Activated T-helper 1 cell treated with anti-CD3 and anti-CD28 coated beads, Interleukin-12 subunit alpha, Interleukin-12 subunit beta, Interleukin-2, Interleukin-4 antibody, amounts not matched to agents 30 ng/mL and 10 ng/mL and 1 ng/mL, durations not matched to agents 14 hours and 24 hours and 36 hours (primary cell): ENCODE measurements at places on chromosomes 6 and 20.
A peak's percentile ranks its signal among the peaks of the same experiment; 100 is the strongest.

DNA sequence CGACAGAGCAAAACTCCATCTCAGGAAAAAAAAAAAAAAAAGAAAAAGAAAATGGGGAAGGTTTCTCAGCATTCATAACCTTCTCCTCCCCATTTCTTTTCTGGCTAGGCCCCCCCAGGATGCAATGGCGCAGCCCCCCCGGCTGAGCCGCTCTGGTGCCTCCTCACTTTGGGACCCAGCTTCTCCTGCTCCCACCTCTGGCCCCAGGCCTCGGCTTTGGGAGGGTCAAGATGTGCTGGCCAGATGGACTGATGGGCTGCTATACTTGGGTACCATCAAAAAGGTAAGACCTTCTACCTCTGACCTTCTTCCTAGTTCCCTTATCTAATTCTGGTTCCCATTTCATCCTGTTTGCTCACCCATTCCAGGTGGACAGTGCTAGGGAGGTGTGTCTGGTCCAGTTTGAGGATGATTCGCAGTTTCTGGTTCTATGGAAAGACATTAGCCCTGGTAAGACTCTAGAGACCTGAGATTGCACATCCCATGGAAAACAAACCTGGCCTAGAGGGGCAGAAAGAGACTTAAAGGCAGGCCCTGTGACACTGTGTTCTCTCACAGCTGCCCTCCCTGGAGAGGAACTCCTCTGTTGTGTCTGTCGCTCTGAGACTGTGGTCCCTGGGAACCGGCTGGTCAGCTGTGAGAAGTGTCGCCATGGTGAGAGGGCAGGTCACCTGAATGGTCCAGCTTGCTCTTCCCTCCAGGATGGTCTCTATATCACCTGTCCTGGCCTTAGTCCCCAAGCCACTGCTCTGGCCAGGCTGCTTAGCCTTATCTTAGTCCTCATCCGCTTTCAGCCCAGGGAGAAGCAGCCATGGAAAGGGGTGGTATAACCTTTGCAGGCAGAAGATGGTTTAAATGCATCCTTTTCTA lies 1.6 kb downstream of the PHF1 start:
- H3K4me3 ChIP-seq: peak overlapping the region; percentile 59
- H3K27ac ChIP-seq: peak overlapping the region; percentile 72
- no peak for DNase-seq
- H3K4me1 ChIP-seq: peaks cover 66% of the 10 kb centered on the region
- H3K27me3 ChIP-seq: no peaks in the 10 kb centered on the region

DNA sequence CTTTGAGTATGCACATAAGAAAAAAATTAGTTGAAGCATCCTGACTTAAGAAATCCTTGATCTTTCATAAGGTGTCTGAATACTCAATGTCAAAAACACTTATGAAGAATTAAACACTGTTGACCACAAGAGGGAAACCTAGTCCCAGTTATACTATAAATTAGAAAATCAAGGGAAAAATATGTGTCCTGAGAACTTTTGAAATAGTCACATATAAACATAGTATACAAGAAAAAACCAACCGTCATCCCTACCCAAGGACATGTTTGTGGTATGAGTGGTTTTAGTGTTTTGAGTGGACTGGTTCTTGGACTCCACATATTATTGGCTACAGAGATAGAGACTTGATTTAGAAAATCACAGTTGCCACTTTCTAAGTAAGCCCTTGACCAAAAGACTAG lies 7.6 kb upstream of the HLA-DRA start:
- H3K27me3 ChIP-seq: peaks cover 31% of the 10 kb centered on the region
- H3K4me3 ChIP-seq: no peak overlapping the region
- H3K36me3 ChIP-seq: no peaks in the 10 kb centered on the region

GRCh38 chr6:13579911-13580310 lies 5.5 kb downstream of the SIRT5 start:
- H3K4me1 ChIP-seq: peaks cover 17% of the 10 kb centered on the region
- peaks cover 14% of the 10 kb centered on the region for H3K36me3 ChIP-seq
- DNase-seq: no peak
- H3K27ac ChIP-seq: no peak overlapping the region
- H3K4me3 ChIP-seq: no peak overlapping the region
- no peaks in the 10 kb centered on the region for H3K27me3 ChIP-seq

- H3K4me3 ChIP-seq: no peak overlapping the region
- peaks cover 10% of the 10 kb centered on the region for H3K4me1 ChIP-seq
- no peak for DNase-seq
- H3K27me3 ChIP-seq: no peaks in the 10 kb centered on the region
Observed at GRCh38 chr6:13402711-13403110, 74.4 kb upstream of the TBC1D7 start.

GRCh38 chr6:52328729-52329128 lies 33.2 kb upstream of the PAQR8 start:
- H3K4me1 ChIP-seq: peaks cover 19% of the 10 kb centered on the region
- H3K4me3 ChIP-seq: no peak overlapping the region
- peaks cover 15% of the 10 kb centered on the region for H3K27me3 ChIP-seq
- no peak overlapping the region for H3K27ac ChIP-seq
- no peaks in the 10 kb centered on the region for H3K36me3 ChIP-seq

- H3K27me3 ChIP-seq: peaks cover 8% of the 10 kb centered on the region
- H3K4me1 ChIP-seq: peaks cover 57% of the 10 kb centered on the region
- H3K27ac ChIP-seq: no peak overlapping the region
- no peak for DNase-seq
- H3K4me3 ChIP-seq: no peak overlapping the region
- H3K36me3 ChIP-seq: peaks cover 3% of the 10 kb centered on the region
Observed at GRCh38 chr6:107784669-107785068, 39.4 kb downstream of the SCML4 start.

GRCh38 chr6:6008648-6009421 lies 2.1 kb upstream of the NRN1 start:
- H3K36me3 ChIP-seq: peaks cover 7% of the 10 kb centered on the region
- peak; percentile 54 for DNase-seq
- H3K4me1 ChIP-seq: peaks cover 38% of the 10 kb centered on the region
- H3K4me3 ChIP-seq: peak overlapping the region; percentile 81

GRCh38 chr6:135985471-135985870 lies 134.0 kb downstream of the PDE7B start:
- no peaks in the 10 kb centered on the region for H3K4me1 ChIP-seq
- no peak overlapping the region for H3K4me3 ChIP-seq
- no peak overlapping the region for H3K27ac ChIP-seq
- DNase-seq: no peak
- peaks cover 3% of the 10 kb centered on the region for H3K27me3 ChIP-seq

- no peak overlapping the region for H3K4me3 ChIP-seq
- no peak overlapping the region for H3K27ac ChIP-seq
- no peaks in the 10 kb centered on the region for H3K36me3 ChIP-seq
- DNase-seq: no peak
- peaks cover 22% of the 10 kb centered on the region for H3K27me3 ChIP-seq
- H3K4me1 ChIP-seq: no peaks in the 10 kb centered on the region
Observed at GRCh38 chr20:46814366-46815232, 80.0 kb upstream of the EYA2 start.

DNA sequence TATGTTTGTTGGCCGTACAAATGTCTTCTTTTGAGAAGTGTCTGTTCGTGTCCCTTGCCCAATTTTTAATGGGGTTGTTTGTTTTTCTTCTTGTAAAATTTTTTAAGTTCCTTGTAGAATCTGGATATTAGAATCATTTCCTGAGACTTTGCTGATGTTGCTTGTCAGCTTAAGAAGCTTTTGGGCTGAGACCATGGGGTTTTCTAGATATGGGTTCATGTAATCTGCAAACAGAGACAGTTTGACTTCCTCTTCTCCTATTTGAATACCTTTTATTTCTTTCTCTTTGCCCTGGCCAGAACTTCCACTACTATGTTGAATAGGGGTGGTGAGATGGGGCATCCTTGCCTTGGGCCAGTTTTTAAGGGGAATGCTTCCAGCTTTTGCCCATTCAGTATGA lies 82.6 kb downstream of the SLC24A3 start:
- no peaks in the 10 kb centered on the region for H3K4me1 ChIP-seq
- no peak for DNase-seq
- H3K4me3 ChIP-seq: no peak overlapping the region
- no peaks in the 10 kb centered on the region for H3K36me3 ChIP-seq
- H3K27ac ChIP-seq: no peak overlapping the region

- peaks cover 13% of the 10 kb centered on the region for H3K36me3 ChIP-seq
- peaks cover 42% of the 10 kb centered on the region for H3K4me1 ChIP-seq
- H3K27me3 ChIP-seq: no peaks in the 10 kb centered on the region
Observed at GRCh38 chr20:35306931-35307517, 14.8 kb upstream of the FAM83C start.

- no peak for DNase-seq
- peak overlapping the region; percentile 33 for H3K4me3 ChIP-seq
- H3K27me3 ChIP-seq: peaks cover 74% of the 10 kb centered on the region
Observed at GRCh38 chr6:21666201-21666691, 72.7 kb downstream of the SOX4 start.

DNA sequence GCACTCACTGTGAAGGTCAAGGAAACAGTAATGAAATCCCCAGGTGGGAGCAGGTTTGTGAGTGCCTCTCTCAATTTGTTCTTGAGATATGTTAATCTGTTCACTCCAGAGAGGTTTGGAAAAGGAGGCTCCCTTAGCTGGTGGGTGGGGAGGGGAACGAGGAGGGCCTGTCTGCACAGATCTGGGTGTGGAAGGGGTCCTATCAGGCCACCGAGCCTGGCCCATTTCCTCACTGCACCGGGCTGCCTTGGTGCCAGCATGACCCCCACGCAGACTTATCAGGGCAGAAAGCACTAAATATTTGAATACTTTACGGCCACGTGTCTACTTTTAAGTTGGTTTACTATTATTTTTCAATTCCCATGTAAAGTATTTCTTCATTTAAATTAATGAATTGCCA lies 8.3 kb downstream of the AGPAT4 start:
- H3K4me1 ChIP-seq: peaks cover 25% of the 10 kb centered on the region
- no peaks in the 10 kb centered on the region for H3K27me3 ChIP-seq
- DNase-seq: no peak
- H3K36me3 ChIP-seq: peaks cover 20% of the 10 kb centered on the region
- H3K27ac ChIP-seq: no peak overlapping the region

DNA sequence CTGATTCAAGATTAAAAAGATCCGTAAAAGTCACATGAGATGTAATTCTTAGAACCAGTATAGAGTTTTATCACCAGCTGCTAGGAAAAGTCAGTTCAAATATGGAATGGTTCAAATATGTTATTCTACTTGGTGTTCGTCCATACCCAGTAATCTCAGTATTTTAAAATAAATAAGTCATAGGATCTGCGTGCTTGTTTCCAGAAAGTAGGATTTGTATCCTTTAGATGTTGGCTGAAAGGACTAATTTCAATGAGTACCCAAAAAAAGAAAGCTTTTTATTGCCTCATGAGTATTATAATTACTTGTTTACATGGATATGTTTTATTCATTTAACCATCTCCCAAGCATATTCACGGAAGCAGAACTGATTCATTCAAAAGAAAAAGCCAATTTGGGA lies 12.2 kb downstream of the TPD52L1 start:
- H3K27ac ChIP-seq: no peak overlapping the region
- H3K36me3 ChIP-seq: no peaks in the 10 kb centered on the region
- DNase-seq: no peak

DNA sequence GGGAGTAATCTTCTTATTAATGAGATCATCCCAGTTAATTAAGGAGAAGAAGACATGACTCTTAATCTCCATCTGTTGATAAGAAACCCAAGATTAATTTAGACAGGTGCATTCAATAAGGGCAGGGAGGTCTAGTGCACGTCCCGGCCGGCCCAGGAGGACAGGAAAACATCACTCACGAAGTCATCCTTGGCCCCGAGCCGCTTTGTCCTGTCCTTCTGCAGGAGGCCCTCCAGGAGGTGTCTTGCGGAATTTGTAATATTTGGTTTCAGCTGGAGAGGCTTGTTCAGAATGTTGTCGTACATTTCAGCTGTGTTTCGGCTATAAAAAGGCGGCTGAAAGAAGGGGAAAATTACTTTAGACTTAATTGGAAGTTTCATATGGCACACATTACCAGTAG lies 118.4 kb upstream of the SLC2A12 start:
- H3K4me3 ChIP-seq: peak overlapping the region; percentile 96
- H3K36me3 ChIP-seq: peaks cover 64% of the 10 kb centered on the region
- no peak for DNase-seq
- peak overlapping the region; percentile 9 for H3K27ac ChIP-seq

DNA sequence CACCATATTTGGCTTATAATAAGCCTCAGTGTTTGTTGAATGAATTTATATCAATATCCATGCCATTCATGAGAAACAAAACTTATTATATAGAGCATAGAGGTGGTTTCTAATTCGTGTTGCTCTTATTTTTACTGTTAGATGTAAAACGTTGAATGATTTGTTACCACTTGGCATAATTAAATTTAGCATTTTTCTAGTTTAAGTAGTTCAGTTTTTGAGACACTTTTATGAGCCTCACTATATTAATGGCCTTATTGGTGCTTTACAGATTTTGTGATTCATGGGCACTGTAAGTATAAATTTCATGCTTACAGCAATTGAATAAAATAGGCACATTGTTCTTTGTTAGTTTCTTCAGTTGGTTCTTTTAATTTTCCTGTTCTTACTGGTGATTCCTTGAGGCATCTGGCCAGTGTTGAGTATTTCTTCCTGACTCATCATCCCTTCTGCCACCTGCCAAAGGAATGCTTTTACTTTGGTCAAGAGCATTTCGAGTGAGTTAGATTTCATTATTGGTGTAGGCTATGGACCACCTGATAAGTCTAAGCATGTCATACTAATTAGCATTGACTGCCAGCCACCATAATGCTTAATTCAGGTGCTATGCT lies 34.8 kb downstream of the CDKAL1 start:
- H3K27ac ChIP-seq: no peak overlapping the region
- no peaks in the 10 kb centered on the region for H3K27me3 ChIP-seq
- H3K36me3 ChIP-seq: peaks cover 5% of the 10 kb centered on the region
- DNase-seq: no peak

DNA sequence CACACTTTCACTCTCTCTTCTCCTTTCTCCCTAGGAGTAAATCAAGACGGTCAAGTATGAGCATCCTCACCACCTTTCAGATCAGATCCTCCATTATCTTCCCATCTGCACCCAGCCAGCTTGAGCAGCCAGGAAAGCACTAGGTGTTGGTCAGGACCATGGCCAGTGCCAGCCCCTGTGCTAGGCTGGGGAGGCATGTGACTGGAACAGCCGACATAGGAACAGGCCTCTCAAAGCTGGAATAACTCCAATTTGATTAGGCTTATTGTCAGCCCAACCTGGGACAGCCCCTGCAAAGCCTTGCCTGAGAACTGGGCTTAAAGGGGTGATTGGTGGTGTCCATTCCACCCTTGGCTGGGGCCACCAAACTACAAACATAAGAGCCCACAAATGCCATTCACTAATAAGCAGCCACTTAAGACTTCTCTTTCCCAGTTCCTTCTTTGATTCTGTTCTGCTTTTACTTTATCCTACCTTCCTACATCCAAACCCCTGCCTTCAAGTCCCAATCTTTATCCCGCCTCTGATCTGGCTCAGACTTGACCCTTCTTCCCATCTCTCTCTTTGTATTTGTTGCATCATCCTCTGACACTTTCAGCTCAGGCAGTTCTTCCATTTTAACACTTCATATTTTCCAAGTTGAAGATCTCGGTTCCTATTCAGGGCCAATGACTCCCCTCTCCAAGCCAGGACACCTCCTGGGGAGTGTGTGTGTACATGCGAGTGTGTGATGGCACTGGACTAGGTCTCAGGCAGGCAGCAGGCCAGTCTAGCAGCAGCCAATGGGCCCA lies 4.5 kb upstream of the TREM2 start:
- no peaks in the 10 kb centered on the region for H3K4me1 ChIP-seq
- peaks cover 15% of the 10 kb centered on the region for H3K27me3 ChIP-seq
- DNase-seq: no peak
- H3K4me3 ChIP-seq: no peak overlapping the region

- no peak overlapping the region for H3K4me3 ChIP-seq
- peaks cover 43% of the 10 kb centered on the region for H3K4me1 ChIP-seq
- no peaks in the 10 kb centered on the region for H3K27me3 ChIP-seq
- H3K27ac ChIP-seq: no peak overlapping the region
Observed at GRCh38 chr20:53124803-53125202, 152.6 kb downstream of the TSHZ2 start.
